GM13977 (cell line): ENCODE measurements at places on chromosomes 6 and 20.

- DNase-seq, result no peak
Measured at GRCh38 chr6:108896111-108896661, 48.0 kb downstream of the ARMC2 start.

GRCh38 chr20:54596651-54597050, 121.3 kb downstream of the DOK5 start:
- no peak for DNase-seq

- no peak for DNase-seq
Measured at GRCh38 chr6:150323205-150323604, 45.6 kb upstream of the IYD start.

- DNase-seq, result no peak
Measured at GRCh38 chr20:59747671-59748515, 143.6 kb downstream of the PHACTR3 start.

DNA sequence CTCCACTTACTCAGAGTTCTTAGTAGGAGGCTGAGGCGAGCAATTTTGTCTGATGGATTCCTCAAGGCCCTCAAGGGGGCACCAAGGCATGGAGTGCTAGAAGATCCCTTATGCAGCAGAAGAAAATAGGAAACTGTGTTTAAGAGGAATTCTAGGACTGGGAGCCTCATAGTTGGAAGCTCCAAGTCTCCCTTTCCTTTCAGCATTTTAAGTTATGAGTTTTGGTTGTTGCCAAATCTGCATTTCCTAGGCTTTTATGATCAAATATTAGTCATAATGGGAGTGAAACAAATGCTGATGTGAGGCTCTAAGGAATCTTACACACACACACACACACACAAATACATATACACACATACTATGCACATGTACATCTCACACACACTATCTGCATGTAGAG, 714.0 kb downstream of the UTRN start:
- DNase-seq, result no peak

- no peak for DNase-seq
Measured at GRCh38 chr6:31162463-31163165, 4.2 kb downstream of the TCF19 start.
